ENCODE measurements at places on chromosomes 12 and 14. TPM values are rescaled to one million over a fixed set of nuclear protein-coding genes. Genes with fewer than 3 reads are reported as not detected.

GRCh38 chr14:65461730-65462129 is 49.2 kb downstream of the FUT8 start:
- DNase-seq: no peak

DNA sequence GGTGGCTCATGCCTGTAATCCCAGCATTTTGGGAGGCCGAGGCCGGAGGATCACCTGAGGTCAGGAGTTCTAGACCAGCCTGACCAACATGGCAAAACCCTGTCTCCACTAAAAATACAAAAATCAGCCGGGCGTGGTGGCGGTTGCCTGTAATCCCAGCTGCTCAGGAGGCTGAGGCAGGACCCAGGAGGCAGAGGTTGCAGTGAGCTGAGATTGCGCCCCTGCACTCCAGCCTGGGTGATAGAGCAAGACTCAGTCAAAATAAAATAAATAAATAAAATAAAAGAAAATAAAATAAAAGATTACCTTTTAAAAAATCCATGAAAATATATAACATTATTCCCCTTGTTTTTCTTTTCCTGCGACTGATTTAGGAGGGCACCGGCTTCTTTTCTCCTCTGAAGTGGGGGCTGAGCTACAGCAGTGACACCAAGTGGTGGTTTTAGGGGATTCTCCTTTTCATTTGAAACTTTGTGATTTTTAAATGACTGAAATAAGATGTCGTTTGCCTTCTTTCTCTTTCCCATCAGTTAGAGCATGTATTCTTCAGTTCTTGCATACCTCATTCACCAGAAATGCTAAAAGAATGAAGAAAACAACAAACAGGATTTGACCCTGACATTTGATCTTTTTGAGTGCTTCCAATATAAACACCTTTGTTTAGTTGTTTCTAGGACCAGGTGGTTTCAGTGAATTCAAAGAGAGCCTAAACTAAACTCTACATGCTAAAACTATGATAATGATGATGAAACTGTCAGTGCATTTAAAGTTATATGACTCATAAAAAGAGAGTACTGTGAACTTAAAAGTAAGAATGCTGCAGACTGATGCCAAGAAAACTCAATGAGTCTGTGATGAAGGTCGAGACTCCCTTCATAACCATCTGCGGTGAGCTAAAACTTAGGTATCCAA is 22.6 kb upstream of the PKP2 start:
- DNase-seq: peak; percentile 8

DNA sequence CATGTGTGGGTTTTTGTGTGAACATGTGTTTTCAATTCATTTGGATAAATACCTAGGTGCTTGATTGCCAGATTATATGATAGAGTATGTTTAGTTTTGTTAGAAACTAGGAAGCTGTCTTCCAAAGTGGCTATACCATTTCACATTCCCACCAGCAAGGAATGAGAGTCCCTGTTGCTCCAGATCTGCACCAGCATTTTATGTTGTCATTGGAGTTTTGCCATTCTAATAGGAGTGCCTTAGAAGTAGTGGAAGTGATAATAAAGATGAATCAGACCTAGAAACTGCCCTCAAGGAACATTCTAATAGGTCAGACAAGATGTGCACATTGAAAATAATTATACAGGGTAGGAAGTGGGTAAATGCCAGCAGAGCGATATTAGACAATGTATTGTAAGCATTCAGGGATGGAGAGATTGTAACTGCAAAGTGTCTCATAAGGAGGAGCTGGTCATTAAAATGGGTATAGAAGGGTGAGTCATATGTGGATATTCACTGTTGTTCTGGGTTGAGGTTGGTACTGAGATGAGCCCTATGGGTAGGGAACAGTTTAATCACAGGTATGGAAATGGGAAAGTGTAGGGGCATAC is 71.4 kb downstream of the MNAT1 start:
- DNase-seq: no peak

Gene CFAP54
- total RNA-seq: 0.64 TPM

- no peak for DNase-seq
Observed at GRCh38 chr14:47674543-47675465, 601 bp downstream of the MDGA2 start.

DNA sequence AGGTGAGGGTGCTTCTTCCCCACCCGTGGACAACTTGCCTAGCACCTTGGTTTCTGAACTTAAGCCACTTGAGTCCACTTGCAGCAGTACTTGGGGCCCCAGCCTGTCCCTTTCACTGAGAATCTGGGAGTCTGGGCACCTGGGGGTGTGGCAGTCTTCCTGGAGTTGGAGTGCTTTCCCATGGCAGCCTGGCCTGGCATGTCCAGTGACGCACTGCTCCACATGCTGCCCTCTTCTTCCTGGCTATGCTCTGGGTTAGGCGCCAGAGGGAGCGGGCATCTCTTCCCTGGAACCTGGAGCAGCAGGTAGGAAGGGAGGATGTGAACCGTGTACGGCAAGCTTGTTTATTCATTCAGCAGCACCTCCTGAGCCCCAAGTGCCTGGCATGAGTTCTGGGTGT is 76.4 kb downstream of the PAPOLA start:
- DNase-seq: no peak

GRCh38 chr12:88998421-88998820 is 353.9 kb downstream of the DUSP6 start:
- DNase-seq: no peak

GRCh38 chr12:107159384-107159900 is 66.1 kb upstream of the CRY1 start:
- no peak for DNase-seq

DNA sequence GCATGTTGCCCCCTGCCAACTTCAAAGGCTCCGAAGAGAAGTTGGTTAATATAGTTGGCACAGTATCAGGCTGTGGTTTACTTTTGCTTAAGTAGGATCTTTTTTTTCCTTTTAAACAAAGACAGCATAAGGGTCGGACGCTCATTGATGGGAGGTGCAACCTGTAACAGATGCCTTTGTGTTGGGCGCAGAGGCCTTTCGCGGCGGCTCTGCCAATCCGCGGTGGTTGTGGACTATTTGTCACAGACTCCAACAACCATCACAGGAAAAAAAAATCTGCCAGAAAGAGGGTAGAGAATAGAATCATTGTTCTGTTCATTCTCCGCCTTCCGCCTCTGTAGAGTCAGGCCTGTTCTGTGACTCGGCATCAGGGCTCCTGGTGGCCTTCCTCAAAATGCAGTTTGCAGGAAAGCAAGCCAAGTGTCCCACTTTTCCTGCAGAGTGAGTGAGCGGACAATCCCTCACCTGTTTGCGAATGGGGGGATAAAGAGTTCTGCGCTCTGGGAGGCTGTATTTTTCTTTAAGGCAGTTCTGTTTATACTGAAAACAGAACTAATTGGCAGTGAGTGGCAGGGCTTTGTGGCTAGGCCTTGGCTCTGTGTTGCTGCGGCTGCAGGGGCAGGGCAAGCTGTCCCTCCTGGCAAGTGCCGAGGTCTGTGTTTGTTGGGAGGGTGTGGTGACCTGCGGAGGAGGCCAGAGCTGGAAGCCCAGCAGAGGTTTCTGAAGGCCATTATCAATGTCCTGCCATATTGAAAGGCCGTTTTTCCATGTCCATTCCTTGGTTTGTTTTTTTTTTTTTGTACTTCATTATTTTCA is 83.0 kb upstream of the PIWIL1 start:
- DNase-seq: no peak

Gene HOXC12
- total RNA-seq: not detected

DNA sequence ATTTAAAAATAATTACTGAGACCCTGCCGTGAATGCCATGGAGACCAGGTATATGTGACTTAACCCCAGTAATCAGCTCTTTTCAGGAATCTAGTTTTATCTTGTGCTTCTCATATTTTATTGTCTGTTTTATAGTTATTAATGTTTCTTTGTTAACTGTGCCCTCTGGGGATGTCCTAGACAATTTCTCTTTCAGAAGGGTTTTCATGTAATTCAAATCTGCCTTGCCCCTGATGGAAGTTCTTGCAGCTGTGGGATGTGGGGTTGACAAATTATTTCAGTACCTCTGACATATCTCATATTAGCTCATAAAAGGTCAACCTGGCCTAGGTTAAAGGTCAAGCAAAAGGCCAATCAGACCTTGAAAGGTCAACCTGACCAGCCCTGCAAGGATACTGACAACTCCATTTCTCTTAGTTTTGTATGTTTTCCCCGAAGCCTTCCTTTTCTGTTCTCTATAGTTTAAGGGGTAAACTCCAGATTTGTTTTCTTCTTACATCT is 182.3 kb downstream of the SLC41A2 start:
- DNase-seq: no peak

Gene OSBPL8
- 56.8 TPM for total RNA-seq

DNA sequence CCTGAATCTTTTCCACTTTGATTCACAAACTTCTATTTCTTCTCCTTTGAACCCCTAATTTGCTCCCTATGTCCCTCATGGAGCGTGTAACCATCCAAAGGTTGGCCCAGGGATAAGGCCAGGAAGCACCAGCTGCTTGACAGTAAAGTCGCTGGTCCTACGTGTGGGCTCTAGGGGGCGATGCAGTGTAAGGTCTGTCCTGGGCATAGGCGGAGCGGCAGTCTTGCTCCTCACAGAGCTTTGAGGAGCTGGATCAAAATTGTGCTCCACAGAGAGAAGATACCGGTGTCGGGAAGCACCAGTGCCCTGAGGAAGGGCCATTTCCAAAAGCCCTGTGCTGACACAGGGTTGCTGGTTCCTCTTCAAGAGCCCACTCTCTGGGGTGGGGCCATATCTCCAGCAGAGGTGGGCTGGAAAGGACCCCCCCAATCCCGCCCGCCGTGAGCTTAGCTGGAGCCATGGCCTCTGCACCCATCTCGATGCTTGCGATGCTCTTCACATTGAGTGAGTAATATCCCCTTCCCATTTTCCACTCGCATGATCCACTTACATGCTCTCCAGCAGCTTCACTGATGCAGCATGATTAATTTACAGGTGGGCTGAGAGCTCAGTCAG is 49.9 kb upstream of the OR4E1 start:
- peak; percentile 68 for DNase-seq

- no peak for DNase-seq
Observed at GRCh38 chr12:48681399-48681709, 684 bp downstream of the KANSL2 start.

- no peak for DNase-seq
Observed at GRCh38 chr12:116820064-116820656, 61.1 kb downstream of the HRK start.

Gene TMTC1
- total RNA-seq: not detected

Gene STX2
- 10.8 TPM for total RNA-seq

Gene DDX54
- total RNA-seq: 114 TPM

- no peak for DNase-seq
Observed at GRCh38 chr12:128800606-128801005, 23.2 kb downstream of the SLC15A4 start.

DNA sequence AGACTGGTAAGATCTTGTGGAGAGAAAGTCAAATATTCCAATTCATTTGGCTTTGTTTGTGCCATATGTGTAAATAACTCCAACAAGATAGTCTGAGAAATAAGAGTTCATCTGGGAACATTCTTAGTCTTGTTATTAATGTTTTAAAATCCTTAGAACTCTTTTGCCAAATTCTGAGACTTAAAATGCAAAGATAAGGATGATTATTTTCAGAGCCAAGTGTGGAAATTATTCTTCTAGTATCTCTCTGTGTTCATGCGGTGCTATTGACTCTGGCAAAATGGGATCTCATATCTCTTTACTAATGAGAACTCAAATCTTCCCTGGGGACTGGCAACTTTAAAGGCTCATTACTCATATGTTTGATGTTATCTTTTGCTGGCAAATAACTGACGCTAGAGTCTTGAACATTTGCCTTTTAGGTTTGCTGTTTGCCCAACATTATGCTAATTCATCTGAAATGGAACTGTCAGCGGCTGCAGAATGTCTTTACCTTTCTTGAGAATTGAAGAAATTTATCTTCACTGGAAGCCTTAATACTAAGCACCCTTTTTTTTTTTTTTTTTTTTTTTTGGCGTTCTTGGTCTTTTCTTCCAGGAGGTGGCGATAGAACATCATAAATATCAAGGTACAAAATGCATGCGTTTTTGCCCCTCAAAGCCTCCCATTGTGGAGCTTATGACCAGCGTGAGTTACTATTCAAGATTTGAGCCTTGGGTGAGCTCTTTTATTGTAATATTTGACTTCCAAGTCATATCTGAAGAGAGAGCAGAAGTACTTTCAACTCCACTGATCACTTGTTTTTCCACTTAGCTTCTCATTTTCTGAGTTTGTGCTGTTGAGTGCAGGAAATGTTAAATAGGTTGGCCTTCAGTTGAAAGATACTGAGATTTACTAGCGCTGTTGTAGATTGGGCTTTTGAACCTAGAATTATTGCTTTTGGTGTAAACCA is 86.5 kb downstream of the CAND1 start:
- peak; percentile 17 for DNase-seq

- DNase-seq: no peak
Observed at GRCh38 chr14:38252066-38252710, 3.7 kb downstream of the CLEC14A start.

DNA sequence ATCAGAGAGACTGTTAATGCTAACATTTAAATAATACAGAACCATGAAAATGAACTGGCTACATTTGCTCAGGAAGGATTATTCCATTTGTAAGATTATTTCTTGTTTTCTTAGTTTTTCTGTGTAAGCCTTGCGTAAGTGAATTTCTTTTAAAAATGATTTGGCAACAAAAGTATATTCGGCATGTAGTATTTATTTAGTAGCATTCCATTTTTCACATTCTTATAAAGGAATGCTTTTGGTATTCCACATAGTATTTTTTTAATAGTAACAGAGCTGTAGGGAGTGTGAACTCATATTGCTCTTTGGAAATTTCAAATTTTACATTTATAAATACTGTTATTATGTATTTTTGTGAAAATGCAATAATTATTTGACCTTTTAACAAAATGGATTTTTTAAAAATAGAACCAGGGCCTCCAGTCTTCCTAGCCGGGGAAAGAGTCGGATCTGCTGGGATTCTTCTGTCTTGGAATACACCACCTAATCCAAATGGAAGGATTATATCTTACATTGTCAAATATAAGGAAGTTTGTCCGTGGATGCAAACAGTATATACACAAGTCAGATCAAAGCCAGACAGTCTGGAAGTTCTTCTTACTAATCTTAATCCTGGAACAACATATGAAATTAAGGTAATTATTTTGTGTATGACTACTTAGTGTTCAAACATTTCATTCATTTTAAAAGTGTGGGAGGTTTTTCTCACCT is 1.2 kb downstream of the PTPRQ start:
- no peak for DNase-seq

- no peak for DNase-seq
Observed at GRCh38 chr12:49568442-49569162, 660 bp upstream of the MCRS1 start.

GRCh38 chr14:87076146-87076545 is 916.8 kb downstream of the GALC start:
- DNase-seq: no peak

Measured in activated naive CD4-positive, alpha-beta T cell treated with anti-CD3 and anti-CD28 coated beads for 36 hours (primary cell).